ENCODE measurements at places on chromosomes 2 and 18. TPM values are rescaled to one million over a fixed set of nuclear protein-coding genes. Genes with fewer than 3 reads are reported as not detected.

GRCh38 chr2:83103613-83104012 is 1355.5 kb downstream of the SUCLG1 start:
- DNase-seq: no peak

- DNase-seq: no peak
Measured at GRCh38 chr2:197515315-197515738, 539 bp upstream of the MOB4 start.

DNA sequence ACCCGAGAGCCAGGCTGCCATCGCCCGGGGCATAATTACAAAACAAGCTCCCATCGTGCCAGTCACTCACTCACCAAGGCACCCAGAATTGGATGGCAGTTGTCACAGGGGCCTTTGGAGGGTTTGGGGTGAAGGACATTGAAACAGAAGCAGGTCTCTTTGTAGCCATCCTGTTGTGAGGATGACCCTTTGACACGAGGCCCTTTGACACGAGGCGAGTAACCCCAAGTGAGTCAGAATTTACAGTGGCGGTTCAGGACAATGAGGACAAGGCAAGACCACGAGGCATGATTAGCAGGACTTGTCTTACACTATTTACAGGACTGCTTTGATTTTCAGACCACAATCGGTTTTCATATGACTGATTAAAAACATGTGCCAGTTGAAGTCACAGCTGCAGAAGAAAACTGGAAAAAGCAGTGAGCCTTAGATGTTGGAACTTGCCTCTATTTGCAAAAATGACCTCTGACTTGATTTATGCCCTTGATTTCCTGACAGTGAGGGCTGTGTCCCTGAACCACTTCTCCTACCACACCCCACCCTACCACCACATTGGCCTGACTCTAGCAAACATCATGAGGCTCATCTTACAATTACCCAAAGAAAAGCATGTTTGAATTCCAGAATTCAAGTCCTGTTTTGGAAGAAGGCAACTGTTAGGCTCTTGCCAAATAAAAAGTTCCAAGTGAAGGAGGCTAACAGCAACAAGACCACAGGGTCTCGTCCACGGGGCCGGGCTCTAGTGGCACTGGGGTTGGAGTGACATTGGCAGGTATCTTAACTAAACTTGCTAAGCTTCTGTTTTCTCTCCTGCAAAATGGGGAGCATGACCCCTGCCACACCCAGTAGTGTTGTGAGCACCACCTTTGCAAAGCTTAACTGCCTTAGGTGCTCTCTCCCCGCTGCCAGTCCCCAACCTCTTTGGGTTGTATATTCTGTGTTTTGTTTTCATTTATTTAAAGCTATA is 64.4 kb upstream of the FOSL2 start:
- DNase-seq: no peak

PID1 gene
- total RNA-seq: 54.6 TPM

QPCT gene
- total RNA-seq: 1.6 TPM

- DNase-seq: no peak
Measured at GRCh38 chr2:62112179-62112578, 83.7 kb upstream of the B3GNT2 start.

UBR3 gene
- 74.9 TPM for total RNA-seq
